Fibroblast of upper back skin (primary cell): ENCODE measurements at places on chromosomes 2 and 18.

DNA sequence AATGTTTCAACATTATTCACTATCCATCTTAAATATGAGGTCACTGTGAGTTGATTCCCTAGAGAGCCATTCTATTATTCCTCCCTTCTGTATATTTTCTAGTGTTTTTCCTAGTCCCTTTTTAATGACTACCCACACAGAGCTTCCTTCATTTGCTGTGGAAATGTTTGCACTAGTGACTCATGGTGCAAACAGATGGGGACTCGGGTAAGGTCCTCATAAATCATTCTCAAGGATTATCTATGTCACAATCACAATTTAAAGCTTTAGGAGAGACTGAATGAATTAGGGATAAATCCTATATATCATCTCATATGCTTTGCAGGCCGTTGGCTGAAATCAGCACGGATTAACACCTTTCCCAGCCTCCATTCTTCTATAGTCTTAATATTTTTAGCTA lies 159.6 kb downstream of the DCC start:
- peak; percentile 71 for DNase-seq

DNA sequence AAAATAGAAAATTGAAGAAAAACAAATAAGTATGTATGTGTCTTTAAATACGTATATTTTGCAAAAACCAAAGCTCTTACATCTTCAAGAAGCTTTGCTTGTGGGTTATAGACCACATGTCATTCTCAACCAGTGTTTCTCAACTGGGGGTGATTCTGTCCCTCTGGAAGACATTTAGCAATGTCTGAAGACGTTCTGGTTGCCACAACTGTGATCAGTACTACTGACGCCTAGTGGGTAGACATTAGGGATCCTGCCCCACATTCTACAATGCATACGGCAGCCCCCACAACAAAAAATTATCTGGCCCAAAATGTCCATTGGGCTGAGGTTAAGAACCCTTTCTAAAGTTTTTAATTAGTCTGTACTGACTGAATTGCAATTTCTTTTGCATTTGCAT lies 48.4 kb downstream of the UNC50 start:
- no peak for DNase-seq

DNA sequence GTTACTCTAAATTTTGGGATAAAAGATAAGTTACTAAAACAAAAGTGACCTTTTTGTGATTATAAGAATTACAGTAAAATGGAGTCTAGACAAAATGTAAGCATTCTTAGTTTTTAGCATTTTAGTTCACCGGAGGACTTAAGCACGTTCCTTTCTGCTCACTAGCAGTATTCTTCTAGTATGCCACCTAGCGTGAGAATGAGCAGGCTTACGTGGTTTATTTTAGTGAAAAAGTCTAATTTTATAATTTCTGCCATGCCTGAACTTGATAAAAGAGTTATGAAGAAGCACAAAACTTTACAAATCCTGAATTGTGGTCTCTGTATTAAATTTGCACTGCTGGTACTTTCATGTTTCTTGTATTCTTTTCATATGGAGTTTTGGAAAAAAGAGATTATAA lies 12.6 kb upstream of the OTX1 start:
- no peak for DNase-seq

DNA sequence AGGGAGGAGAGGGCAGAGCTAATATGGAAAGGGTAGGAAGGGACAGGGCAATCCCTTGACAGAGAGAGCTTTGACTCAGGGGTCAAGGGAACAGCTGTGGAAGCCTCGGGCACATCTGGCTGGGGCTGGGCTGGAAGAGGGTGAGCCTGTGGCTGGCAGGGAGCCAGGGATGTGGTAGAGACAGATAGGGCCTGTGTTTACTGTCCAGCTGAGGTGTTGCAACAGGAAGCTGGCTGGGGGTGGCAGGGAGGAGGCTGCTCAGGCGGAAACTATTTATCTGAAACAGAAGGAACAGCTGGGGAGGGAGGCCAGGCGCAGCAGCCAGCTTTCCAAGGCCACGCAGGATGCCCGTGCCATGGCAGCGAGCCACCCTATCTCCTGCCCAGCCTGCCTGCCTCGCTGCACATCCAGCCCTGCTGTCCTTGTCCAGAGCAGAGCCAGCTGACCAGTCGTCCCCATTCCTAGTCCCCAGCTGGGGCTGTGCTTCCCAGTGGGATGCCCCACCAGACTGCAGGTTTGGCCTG lies 264.7 kb downstream of the CYP26B1 start:
- DNase-seq = peak; percentile 82

DNA sequence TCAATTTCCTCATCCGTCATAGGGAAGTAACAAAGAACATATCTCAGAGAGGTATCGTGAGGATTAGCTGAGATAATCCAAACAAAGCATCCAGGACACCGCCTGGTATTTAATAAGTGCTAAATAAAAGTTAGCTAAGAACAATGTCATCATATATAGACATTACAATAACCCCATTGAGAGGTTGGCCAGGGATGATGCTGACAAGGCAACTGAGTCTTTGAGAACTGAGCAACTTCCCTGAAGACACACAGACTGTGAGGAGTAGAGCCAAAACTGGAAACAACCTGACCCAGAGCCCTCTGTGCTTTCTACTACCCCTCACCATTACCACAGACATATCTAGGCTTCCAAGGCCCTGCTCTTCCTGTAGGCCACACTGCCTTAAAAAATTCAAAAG lies 1.6 kb upstream of the DCTN1 start:
- no peak for DNase-seq
